ENCODE measurements at places on chromosomes 13 and 19.
A peak's percentile ranks its signal among the peaks of the same experiment; 100 is the strongest.

DNA sequence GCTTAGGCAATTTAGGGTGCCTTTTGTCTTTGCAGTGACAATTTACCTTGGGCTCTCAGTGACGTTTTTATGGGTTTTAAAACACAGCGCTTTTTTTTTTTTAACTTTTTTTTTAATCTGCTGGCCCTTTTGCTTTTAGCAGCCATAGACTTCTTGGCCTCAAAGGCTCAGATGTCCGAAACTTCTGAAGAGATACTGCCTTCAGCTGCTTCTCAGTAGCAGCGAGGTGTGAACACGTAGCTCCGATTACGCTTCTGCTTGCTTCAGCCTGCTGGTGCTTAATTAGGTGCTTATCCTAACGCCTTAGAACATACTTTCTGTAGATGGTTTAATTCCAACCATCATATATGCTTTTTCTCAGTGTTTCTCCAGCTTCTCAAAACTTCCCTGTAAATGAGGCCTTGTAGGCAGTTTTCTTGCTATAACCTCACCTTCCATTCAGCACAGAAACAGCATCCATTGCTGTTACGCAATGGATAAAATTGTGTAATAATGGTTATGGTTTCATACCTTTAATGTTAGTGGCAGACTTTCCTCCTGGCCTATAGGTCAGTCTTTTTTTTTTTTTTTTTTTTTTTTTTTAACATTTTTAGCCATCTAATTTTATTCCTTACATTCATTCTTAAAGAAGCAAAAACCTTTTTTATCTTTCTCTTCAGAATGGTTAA, 723.9 kb downstream of the GPC5 start:
- DNase-seq = no peak

- DNase-seq = no peak
These were observed 7.7 kb upstream of the PGLYRP2 start for GRCh38 chr19:15487038-15487437.

- no peak for DNase-seq
These were observed 1456.2 kb upstream of the SLC10A2 start for GRCh38 chr13:104522235-104523072.

DNA sequence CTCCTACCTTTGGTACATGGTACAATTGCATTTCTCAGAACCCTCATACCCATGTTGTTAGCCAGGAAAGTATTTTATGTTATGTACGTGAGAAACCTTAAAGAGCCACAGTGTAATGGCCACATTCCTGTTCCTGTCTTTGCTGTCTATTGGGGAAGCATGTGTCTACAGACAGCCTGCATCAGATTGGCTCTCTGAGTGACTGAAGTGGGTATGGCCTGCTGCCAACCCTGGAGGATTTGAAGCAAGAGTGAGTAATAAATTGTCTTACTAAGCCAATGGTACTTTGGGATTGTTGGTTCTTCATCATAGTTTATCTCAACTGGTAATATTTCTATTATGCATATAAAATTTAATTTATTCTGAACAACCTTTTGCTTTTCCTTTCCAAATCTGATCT, 574.1 kb downstream of the LMO7 start:
- no peak for DNase-seq

GRCh38 chr13:30376426-30377311, 45.6 kb upstream of the UBE2L5 start:
- no peak for DNase-seq

- DNase-seq = no peak
These were observed 5.2 kb downstream of the SPATA13 start for GRCh38 chr13:24165746-24166145.

DNA sequence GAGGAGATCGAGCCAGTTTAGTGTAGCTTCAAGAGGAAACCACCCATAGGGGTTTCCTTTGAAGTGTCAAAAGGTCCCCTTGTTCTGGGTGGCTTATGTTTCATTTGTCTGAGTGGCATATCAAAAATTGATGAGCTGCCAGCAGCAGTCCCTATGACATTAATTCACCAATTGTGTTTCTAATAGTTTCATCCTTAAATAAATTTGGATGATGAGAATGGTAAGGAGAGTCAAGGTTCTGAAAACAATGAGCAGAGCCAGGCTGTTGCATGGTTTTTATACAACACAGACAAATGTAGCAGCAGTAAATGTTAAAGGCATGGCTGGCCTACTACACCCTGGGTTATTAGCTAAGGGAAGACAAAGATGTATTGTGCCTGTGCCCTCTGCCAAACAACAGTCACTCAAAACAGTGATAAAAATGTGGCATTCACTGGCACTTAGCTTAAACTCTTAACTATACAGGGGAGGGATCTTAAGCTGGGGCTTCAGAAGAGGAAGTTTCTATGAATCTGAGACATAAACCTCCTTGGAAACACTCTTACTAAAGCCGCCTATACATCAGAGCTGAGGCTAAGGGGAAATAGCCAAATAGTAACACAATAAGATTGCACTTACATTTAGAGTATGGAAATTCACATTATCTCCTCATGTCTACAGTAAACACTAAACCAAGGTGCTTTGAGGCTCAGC, 200.5 kb downstream of the POU4F1 start:
- DNase-seq = no peak

DNA sequence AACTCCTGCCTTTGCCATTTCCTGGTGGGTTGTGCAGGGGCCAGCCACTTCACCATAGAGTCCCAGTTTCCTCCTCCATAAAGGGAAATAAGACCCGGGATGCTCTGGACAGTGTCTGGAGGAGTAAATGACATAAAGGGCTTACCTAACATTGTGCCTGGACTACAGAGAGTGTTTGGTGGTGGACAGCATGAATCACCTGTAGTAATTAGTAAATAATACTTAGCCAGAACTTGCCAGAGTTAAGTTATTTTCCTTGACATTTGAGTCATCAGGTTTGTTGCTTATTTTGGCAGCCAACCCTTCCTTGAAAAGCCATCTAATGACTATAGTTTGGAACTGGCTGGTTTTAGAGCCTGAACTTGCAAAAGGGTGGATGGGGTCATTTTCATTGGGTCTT, 159.2 kb downstream of the SLC7A1 start:
- DNase-seq = no peak

DNA sequence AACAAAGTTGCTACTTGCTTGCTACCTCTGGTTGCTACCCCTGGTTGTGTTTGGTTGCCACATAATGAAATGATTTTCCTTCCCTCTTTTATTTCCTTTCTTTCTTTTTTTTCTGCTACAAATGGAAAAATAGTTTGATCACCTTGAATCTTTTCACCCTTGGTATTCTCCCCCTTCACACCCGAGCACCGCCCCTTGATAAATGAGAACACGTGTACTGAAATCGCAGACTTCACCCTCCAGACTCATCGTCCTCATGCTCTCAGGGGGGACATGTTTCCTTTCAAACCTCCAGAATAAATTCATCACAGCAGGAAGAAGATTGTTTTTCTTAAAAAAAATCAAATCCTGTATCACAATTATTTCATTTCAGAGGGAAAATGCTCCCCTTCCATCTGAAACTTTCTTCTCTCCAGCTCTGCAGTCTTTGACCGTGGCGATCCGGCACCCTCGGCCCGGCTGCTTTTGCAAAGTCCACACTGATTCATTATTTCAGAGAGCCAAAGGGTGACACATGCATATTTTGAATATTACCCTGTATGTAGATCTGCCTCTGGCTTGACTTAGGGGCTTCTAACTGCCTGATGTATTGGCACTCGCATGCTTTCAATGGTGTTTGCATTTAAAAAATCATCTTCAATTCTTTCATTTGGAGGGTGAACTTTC, 222.6 kb upstream of the MAB21L1 start:
- peak; percentile 54 for DNase-seq

DNA sequence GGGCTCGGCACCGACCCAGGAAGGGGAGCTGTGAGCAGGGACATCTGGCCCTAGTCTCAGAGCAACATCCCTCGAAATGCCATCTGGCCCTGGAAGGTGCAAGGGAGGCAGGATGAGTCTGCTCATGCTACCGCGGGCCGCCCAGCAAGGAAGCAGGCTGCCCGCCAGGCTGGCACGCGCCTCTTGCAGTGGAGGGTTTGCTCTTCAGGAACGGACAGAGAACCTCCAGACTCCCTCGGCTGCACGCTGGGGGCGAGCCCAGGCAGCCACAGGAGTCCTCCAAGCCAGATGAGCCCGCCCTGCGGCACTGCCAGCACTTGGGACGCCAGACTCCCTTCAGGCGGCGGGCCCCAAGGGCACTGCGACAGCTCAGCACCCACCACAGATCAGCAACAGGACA, 10.1 kb upstream of the ATP8B3 start:
- no peak for DNase-seq

DNA sequence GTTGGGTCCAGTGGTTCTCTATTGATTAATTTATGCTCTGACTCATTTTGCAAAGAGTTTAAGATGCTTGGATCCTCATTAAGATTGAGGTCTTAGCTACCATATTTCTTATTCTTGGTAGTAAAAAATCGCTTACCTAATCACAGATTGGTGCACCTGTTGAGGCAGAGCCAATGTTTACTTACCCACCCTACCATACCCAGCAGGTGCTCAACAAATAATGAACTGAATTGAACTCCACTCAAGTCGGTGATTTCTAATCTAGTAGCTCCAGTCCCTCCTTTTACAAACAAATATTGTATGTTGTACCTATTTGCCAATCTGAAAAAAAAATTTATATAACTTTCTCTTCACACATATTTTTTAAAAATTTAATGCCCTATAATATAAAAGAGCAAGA, 361.0 kb downstream of the FGF14 start:
- DNase-seq = no peak

- DNase-seq = no peak
These were observed 4.2 kb downstream of the SSC5D start for GRCh38 chr19:55492362-55492944.

DNA sequence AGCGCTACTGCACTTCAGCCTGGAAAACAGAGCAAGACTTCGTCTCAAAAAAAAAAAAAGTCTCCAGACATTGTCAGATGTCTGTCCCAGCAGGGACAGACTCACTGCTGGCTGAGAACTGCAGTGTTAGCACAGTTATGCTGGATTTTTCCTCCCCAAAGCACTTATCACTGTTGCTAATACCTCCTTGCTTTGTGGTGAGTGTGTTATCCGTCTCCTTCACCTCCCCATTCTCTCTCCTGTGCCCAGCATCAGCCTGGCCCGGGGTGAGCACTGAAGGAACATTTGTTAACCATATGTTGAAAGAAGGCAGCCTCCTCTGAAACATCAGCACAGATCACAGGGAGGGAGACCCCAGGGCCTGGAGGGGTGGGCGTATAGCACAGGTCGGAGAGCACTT, 11.3 kb downstream of the MYO9B start:
- no peak for DNase-seq

DNA sequence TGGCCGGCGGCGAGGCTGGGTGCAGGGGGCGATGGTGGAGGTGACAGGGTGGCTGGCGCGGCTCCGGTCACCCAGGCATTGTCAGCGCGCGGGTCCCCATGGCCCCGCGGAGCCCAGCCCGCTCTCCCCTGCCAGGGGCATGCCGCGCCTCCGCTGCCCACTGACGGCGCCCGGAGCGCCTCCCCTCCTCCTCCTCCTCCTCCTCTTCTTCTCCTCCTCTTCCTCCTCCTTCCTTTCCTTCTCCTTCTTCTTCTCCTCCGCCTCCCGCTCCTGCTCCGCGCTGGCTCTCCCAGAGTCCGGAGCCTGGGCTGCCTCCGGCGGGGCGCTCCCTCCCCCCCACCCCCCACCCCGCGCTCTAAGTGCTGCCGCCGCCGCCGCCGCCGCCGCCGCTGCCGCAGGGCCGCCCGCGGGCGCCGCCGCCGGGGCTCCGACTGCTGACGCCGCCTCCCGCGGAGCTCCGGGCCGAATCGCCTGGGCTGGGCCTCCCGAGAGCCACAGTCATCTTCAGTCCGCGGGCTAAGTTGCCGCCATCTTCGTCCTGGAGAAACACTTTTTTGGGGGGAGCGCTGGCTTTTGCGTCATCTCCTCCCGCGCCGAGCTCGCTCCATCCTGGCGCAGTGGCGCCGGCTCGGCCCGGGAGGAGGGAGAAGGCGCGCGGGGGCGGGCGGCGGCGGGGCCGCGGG, 348.3 kb downstream of the LIG4 start:
- no peak for DNase-seq

GRCh38 chr19:3243819-3244700, 19.6 kb downstream of the CELF5 start:
- DNase-seq = no peak

DNA sequence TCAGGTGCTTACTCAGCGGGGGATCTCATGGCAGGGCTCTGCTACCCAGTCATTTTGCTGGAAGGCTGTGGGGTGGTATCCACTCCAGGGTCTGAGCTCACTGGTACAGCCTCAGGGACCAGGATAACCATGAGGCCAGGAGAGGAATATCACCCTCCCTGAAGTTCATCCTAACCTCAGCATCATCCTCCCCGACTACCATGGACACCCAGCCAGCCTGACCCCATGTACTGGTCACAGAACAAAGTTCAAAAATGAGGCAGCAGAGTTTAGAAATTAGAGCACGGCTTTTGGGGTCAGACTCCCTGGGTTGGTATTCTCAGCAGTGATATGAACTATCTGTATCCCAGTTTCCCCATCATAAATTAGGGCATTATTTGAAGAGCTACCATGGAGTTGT, 35.5 kb upstream of the RXFP2 start:
- no peak for DNase-seq

- DNase-seq = no peak
These were observed 57.7 kb downstream of the PTPRS start for GRCh38 chr19:5282901-5283300.

GRCh38 chr13:80166352-80166751, 174.6 kb downstream of the SPRY2 start:
- DNase-seq = no peak

DNA sequence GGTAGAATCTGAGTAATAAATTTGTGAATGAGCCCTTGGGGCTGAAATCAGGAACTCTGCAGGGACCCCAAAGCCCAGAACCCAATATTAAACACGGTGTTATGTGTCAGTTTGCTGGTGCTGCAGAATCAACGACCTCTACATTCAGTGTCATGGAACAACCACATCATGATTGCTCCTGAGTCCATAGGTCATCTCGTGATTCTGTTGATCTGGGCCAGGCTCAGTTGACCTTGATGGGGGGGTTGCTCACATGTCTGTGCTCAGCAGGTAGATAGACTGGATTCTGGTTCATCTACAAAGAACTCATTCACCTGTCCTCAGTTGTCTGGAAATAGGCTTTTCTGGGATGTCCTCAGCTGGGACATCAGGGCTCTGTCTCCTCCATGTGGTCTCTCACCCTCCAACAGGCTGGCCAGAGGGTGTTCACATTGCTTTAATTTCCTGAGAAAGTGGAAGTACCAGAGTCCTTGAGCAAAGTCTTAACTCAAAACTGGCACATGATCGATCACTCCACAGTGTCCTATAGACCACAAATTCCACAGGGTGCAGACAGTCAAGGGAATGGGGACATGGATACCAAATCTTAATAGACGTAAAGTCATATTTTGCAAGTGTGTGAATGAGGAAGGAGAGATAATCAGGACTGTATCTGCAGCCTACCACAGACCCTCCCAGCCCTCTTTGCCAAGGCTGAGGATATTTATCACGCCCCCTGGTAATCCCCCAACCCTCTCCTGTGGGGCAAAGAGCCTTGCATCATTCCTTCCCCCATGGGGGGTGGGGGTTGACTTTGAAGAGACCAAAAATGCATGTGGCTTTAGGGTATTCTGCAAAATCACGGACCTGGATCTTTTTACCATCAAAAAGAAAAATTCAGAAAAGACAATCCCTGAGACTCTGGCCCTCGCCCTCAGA, 39.3 kb upstream of the IGFL1 start:
- DNase-seq = no peak

Data from suprapubic skin (tissue), 4 donors.